ENCODE measurements at places on chromosomes 6 and 20.

GRCh38 chr6:100168148-100168547 lies 174.1 kb upstream of the MCHR2 start:
- DNase-seq, result no peak

- no peak for DNase-seq
Measured at GRCh38 chr6:142863981-142864380, 81.0 kb downstream of the HIVEP2 start.

DNA sequence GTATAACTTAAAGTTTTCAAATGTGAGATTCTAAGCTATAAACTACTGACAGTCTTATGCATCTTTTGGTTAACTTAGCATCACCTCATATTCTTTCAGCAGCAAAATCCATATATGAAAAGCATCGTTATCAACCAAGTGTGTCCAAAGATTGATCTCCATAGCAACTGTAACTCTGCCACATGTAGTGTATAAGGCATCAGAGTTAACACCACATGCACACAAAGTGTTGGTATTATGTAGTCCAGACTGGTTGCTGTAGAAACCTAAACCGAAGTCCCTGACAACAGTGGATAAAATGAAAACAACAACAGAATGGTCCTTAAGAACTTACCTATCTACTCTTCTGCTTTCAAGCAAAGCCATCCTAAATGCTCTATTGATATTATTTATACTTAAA lies 39.6 kb downstream of the PDSS2 start:
- DNase-seq, result peak; percentile 43

GRCh38 chr20:20593447-20594170 lies 118.8 kb downstream of the RALGAPA2 start:
- DNase-seq, result peak; percentile 99

- DNase-seq, result peak; percentile 89
Measured at GRCh38 chr20:62791301-62792181, 4.7 kb upstream of the MRGBP start.

DNA sequence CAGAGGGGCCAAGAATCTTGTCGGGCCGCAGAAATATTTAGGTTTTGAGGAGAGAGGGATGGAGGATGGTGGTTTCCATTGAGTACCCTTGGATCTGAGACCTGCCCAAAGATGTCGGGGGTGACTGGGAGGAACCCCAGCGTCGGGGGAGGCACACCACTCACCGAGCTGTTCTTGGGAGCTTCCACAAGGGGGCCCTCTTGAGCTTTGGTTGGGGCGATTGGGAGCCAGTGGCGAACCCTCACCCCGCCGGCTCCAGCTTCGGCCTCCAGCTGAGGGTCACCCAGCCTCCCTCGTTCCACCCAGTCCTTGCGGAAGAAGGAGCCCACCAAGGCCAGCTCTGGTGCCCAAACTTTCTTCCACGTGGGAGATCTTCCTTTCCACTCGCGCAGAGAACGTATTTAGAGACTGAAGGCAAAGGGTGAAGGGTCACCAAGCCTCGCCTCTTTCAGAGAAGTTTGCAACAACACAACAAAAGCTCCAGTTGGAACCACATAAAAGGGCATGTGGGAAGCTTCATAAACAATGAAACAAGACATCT lies 33.6 kb downstream of the APCDD1L start:
- DNase-seq, result no peak

- no peak for DNase-seq
Measured at GRCh38 chr6:43277643-43278523, 20.2 kb upstream of the SLC22A7 start.

GRCh38 chr6:85482905-85483700 lies 33.2 kb downstream of the NT5E start:
- DNase-seq, result peak; percentile 39

DNA sequence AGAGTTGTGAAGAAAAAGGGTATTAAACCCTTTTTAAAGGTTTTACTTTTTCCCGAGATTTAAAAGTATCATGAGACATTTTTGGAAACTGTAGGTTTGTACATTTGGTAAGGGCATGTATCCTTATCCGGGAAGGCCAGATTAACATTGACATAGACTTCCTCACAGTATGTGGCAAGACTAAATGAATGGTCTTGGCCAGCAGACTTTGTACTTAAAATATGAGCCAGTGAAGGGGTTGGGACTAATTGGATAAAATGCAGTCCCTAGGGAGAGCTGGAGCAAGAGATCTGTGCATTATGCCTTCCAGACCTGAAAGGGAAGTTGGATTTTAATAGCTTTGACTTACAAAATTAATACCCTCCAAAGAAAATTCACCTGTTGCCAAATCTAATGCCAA lies 60.4 kb upstream of the CCN2 start:
- DNase-seq, result peak; percentile 2

DNA sequence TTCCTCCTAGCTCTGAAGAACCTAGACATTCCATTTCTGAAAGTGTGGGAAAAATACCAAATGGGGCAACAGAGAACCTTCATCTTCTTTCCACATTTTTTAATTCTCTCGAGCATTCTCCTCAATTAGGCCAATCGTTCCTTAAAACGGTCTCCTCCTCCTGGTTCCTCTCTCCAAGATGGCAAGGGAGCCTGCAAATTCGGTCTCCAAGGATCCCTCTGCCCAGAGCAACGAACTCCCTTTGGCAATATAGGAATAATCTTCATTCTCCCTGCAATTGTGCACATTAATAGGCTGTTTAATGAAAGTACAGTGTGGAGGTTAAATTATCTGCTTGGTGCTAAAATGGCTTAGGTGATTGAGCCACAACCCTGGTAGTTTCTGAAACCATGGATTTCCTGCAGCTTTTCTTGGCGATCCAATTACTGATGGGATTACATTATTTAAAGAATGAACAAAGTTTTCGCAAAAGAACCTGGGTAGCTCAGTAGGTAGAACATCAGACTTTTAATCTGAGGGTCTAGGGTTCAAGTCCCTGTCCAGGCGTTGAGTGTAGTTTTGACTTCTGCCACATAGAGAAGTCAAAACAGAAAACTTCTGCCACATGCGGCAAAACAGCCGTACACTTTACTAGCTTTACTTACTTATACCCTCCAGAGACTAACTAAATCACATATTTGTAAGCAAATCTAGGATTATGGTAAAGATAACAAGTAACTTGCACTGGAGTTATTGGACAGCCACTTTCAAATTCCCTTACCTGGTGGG lies 102.9 kb upstream of the ZNF184 start:
- no peak for DNase-seq

GRCh38 chr20:58835231-58835630 lies 15.5 kb downstream of the GNAS-AS1 start:
- DNase-seq, result no peak

GRCh38 chr6:18386298-18386976 lies 713 bp upstream of the RNF144B start:
- no peak for DNase-seq

DNA sequence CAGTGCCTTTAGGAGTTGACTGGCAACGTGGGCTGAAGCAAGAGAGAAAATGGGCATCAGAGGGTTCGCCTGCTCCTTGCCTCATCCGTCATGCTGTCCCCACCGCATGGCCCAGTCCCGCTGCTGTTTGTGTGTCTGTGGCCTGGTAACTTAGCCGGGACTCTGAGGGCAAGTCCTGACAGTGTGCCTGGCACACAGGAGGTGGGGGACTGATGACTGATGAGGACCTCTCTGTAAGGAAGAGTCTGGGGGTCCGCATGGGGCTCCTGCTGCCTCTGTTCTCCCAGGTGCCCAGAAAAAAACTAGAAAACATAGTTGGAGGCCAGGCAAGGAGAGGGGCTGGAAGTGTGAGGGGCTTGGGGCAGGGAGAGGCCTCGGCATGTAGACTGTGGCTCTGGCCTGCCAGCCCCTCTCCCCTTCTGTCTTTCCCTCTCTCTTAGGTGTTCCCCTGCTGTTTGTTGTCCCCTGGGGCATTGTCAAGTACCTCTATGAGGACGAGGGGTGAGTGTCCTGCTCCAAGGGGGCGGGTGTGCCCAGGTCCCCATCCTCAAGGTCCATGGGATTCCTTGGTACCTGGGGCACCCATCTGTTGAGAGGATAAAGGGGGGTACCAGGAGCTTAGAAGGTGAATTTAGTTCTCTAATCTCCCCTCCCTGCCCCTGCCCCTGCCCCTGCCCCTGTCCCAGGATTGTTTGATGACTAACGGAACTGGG lies 29.5 kb downstream of the GLP1R start:
- no peak for DNase-seq

GRCh38 chr6:88157106-88157505 lies 9.0 kb downstream of the CNR1 start:
- DNase-seq, result no peak

DNA sequence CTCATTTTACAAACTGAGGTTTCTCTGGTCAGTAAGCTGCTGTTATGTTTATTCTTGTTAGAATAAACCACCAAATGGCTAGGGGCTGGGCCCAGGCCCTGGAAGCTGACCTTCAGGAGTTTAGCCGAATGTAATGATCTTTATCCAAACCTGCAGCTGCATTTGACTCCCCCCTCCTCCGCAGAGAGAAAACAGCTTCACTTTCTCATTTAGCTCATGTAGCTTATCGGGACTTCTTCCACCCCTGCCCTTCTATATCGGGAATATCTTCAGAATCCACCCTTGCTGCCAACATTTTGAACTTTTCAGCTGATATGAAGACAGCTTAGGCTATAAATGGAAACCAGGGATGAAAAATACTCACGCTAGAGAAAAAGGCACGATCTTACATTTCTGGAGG lies 102.6 kb downstream of the ZMYND8 start:
- DNase-seq, result no peak

GRCh38 chr20:2756056-2756611 lies 44.3 kb downstream of the CPXM1 start:
- DNase-seq, result no peak

DNA sequence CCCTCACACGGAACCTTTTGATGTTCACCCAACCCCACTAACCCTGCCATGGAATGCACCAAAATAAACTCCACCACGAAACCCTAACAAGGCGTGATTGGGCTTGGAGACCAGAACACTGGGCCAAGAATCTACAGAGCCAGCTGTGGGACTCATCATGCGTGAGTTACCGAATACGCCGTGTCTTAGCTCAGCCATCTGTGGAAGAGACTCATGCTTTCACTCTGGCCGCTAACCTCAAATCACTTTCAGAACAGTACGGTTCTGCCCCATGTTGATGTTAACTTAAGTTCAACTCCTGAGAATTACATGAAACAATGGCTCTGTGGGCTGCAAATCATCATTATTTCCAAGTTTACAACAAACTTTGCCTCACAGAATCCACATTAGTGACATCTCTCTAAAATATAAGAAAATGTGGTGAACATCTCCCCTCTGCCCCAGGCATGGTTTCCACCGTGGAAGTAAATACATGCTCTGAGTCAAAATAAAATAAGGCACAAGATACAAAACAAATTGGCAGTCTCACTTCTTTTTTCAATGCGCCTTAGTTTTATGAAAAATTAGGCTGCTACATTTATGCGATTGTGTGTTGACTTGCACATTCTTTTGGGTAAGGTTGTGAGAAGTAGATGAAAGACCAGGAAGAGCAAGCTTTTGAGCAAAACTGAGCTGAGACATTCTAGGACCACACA lies 308.9 kb upstream of the EXOC2 start:
- DNase-seq, result no peak

DNA sequence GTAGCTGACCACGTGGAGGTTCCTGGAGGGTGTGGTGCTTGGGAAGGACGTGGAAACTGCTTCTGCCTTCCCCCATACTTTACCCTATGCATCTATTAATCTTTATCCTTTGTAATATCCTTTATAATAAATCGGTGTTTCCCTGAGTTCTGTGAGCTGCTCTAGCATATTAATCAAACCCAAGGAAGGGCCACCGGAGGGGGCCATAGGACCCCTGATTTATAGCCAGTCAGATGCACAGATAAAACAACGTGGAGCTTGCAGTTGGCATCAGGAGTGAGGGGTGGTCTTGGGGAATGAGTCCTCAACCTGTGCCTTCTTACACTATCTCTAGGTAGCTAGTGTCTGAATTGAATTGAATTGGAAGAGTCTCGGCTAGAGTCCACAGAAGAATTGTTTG lies 36.5 kb upstream of the TFAP2A start:
- no peak for DNase-seq

GRCh38 chr6:148404456-148405054 lies 61.9 kb downstream of the SASH1 start:
- DNase-seq, result no peak

GRCh38 chr6:7262746-7263518 lies 50.1 kb downstream of the SSR1 start:
- no peak for DNase-seq

- DNase-seq, result no peak
Measured at GRCh38 chr6:35304299-35304698, 6.7 kb downstream of the DEF6 start.

DNA sequence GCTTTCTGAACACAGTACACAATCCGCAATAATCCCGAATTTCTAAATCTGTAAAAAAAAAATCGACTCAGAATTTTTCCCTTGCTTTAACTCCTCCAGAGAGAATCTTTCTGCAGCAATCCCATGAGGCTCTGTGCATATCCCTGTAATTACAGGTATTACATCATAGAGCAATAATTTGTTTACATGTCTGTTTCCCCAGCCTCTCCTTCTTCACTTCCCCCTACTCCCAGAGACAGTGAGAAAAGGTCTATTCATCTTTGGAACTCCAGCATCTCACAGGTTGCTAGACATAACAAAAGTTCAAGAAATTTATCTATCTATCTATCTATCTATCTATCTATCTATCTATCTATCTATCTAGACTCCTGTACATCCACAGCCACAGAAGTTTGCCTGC lies 26.0 kb downstream of the KLHL31 start:
- no peak for DNase-seq

GRCh38 chr20:34098570-34098969 lies 13.5 kb downstream of the EIF2S2 start:
- DNase-seq, result no peak

- DNase-seq, result no peak
Measured at GRCh38 chr6:3852391-3852790, 3.2 kb downstream of the FAM50B start.

- no peak for DNase-seq
Measured at GRCh38 chr6:24905483-24905882, 30.3 kb downstream of the RIPOR2 start.

GRCh38 chr6:100194535-100194934 lies 200.5 kb upstream of the MCHR2 start:
- no peak for DNase-seq

DNA sequence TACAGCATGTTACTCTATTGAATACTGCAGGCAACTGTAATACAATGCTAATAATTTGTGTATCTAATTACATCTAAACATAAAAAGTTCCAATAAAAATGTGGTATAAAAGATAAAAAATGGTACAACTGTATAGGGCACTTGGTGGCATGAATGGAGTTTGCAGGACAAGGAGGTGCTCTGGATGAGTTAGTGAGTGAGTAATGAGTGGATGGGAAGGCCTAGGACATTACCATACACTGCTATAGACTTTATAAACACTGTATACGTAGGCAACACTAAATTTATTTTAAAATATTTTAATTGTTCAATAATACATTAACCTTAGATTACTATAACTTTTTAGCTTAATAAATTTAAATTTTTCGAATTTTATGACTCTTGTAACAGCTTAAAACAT lies 579.6 kb upstream of the MAN1A1 start:
- DNase-seq, result no peak

- DNase-seq, result no peak
Measured at GRCh38 chr6:106763361-106763760, 134.0 kb downstream of the QRSL1 start.

GRCh38 chr6:34919651-34920050 lies 30.6 kb downstream of the ANKS1A start:
- DNase-seq, result no peak

Data from NCI-H1105 treated with DMSO at 0.1 percent for 48 hours (cell line).